ENCODE measurements at places on chromosomes 4 and X.

GRCh38 chrX:133956570-133957340 is 28.6 kb downstream of the GPC3 start:
- H3K36me3 ChIP-seq, result no peaks in the 10 kb centered on the region
- DNase-seq, result no peak
- H3K27ac ChIP-seq, result no peak overlapping the region
- H3K4me3 ChIP-seq, result no peak overlapping the region

DNA sequence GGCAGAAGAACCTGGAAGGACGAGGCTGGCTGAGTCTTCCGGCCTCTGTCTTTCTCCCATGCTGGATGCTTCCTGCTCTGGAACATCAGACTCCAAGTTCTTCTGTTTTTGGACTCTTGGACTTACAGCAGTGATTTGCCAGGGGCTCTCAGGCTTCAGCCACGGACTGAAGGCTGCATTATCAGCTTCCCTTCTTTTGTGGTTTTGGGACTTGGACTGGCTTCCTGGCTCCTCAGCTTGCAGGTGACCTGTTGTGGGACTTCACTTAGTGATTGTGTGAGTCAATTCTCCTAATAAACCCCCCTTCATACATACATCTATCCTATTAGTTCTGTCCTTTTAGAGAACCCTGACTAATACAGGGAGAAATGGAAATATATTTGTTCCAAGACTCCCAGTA is 265.8 kb downstream of the PCDH18 start:
- no peaks in the 10 kb centered on the region for H3K36me3 ChIP-seq
- no peaks in the 10 kb centered on the region for H3K4me1 ChIP-seq
- DNase-seq, result no peak
- no peak overlapping the region for H3K4me3 ChIP-seq

GRCh38 chrX:23365541-23365940 is 30.9 kb downstream of the PTCHD1 start:
- no peaks in the 10 kb centered on the region for H3K27me3 ChIP-seq
- H3K4me3 ChIP-seq, result no peak overlapping the region
- DNase-seq, result no peak
- no peak overlapping the region for H3K27ac ChIP-seq

- H3K27ac ChIP-seq, result no peak overlapping the region
- DNase-seq, result peak; percentile 5
- H3K36me3 ChIP-seq, result peaks cover 2% of the 10 kb centered on the region
- peaks cover 42% of the 10 kb centered on the region for H3K4me1 ChIP-seq
Measured at GRCh38 chr4:30719454-30720020, 632 bp upstream of the PCDH7 start.

DNA sequence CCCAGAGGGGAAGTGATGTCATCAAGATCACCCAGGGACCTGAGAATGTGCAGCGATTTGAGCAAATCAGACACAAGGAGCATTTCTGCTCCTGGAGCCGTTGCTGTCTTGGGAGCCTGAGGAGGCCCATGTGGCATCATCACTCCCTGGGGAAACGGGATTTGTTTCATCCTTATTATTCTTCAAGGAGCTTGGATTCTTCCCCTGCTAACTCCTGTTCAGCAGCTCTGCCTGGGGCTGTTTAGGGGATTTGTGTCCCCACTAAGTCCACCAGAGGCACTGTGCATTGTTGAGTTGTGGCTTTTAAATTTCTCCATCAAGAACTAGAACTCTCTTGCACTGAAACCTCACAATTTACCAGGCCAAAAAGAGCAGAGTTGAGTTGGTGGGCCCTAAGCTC is 104.2 kb upstream of the MSX1 start:
- H3K27ac ChIP-seq, result no peak overlapping the region
- H3K4me3 ChIP-seq, result no peak overlapping the region
- no peaks in the 10 kb centered on the region for H3K36me3 ChIP-seq
- H3K27me3 ChIP-seq, result peaks cover 9% of the 10 kb centered on the region
- H3K4me1 ChIP-seq, result no peaks in the 10 kb centered on the region

DNA sequence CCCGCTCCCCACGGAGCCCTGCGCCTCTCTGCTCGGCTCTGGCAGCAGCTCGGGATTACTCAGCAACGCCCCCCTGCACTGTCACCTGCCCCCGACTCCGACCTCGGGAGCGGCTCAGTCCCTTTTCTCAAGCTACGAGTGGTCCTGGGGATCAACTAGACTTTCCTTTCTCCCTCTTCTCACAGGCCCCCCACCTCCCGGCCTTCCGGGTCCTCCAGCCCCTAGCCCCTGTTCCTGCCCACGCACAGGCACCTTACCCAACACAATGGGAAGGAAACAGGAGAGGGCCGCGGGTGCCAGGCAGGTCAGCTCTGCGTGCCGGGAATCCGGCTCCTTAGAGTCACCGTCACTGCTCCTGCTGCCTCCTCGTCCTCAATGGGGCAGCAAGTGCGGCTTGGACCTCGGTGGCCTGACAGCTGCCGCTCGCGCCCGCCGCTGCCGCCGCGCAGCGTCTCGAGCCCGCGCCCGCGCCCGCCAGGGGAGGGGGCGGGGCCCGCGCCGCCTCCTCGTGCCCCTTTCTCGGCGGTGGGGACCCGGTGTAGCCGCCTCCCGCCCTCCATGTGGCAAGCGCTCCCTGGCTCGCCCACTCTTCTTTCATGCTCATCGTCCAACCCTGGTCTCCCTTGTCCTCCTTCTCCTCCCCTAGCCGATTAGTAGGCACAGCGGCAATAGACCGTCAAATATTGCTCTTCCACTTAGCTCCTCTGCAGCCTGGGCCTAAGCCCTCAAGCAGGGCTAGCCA is at the start of gene RAB9B:
Gene RAB9B (minus strand): TSS at position 455 of the 742 bp plus-strand sequence. CDS start 6,473 bp downstream, outside the sequence.
- no peaks in the 10 kb centered on the region for H3K36me3 ChIP-seq
- peaks cover 5% of the 10 kb centered on the region for H3K4me1 ChIP-seq
- DNase-seq, result peak; percentile 69
- peak within 1 kb of the TSS; percentile 81 for H3K4me3 ChIP-seq

GRCh38 chrX:103276581-103277002 is at the start of gene TCEAL5:
Gene TCEAL5 (minus strand): TSS chrX:103276750. CDS start chrX:103274563, 2,187 bp downstream.
- H3K4me1 ChIP-seq, result peaks cover 8% of the 10 kb centered on the region
- peak within 1 kb of the TSS; percentile 75 for H3K4me3 ChIP-seq

- peak; percentile 55 for DNase-seq
- peaks cover 25% of the 10 kb centered on the region for H3K4me1 ChIP-seq
Measured at GRCh38 chrX:56733459-56734046, 4.5 kb downstream of the NBDY start.

DNA sequence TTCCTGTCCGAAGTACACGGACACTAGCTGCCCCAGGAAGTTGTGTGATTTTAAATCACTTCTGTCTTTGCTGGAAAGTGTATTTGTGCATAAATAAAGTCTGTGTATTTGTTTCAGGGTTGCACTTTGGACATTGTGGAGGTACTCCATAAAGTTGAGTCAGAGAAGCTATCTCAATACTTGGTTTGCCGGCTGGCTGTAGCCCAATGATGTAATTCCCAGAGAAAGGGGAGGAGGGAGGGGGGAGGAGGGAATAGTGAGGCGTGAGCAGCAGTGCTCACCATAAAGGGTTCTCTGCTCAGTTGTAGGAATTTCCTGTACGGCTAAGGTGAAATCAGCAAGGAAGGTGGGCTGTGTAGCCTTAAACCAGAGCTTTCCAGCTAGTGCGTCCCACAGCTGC is 7.5 kb downstream of the APEX2 start:
- H3K4me3 ChIP-seq, result no peak overlapping the region
- H3K27ac ChIP-seq, result no peak overlapping the region
- H3K36me3 ChIP-seq, result peaks cover 31% of the 10 kb centered on the region

DNA sequence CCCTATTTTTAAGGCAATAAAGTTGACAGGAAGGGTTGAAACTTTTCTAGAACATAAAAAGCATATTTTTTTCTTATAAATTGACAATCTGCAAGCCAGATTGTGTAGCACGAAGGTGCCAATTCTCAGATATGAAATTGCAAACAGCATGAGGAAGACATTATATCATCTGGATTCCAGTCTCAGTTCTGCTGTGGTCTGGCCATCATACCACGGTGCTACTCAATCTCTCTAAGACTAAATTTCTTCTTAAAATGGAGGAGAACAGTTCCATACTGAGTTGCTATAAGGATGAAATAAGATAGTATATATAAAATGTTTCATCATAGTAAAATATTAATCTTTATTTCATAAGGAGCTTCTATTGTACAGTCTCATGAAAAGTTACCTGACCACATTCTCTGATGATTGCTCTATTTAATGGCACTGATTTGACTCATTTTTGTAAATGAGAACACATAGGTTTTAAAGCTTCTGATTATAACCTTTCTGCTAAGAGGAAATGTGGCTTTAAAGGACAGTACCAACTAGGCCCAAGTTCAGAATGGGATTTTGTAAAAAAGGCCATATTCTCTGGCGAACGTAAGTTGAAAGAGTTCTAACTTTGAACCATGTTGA is 127.9 kb downstream of the SHROOM3 start:
- no peak for DNase-seq
- no peak overlapping the region for H3K27ac ChIP-seq
- no peaks in the 10 kb centered on the region for H3K36me3 ChIP-seq
- H3K27me3 ChIP-seq, result peaks cover 9% of the 10 kb centered on the region

DNA sequence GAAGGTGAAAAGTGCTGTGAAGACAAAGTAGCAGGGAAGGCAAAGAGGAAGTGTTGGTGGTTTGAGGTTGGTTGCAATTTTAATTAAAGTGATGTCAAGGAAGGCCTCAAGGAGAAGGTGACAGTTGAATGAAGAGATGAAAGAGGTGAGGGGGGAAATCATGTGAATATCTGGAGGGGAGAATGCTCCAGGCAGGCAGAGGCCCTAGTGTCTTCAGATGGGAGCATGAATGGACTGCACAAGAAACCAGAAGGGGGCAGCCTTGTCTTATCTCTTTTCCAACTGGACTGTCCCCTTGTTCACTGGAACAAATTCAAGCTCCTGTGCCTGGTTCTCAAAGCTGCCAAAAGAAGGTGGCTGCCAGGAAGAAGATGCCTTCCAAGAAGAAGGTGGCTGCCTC is 68.4 kb downstream of the MAOB start:
- no peaks in the 10 kb centered on the region for H3K36me3 ChIP-seq
- no peak overlapping the region for H3K4me3 ChIP-seq
- H3K4me1 ChIP-seq, result peaks cover 13% of the 10 kb centered on the region
- no peaks in the 10 kb centered on the region for H3K27me3 ChIP-seq
- no peak overlapping the region for H3K27ac ChIP-seq

- H3K27me3 ChIP-seq, result peaks cover 10% of the 10 kb centered on the region
- no peak overlapping the region for H3K27ac ChIP-seq
- H3K36me3 ChIP-seq, result no peaks in the 10 kb centered on the region
- no peak overlapping the region for H3K4me3 ChIP-seq
Measured at GRCh38 chr4:88866862-88867550, 169.4 kb upstream of the NAP1L5 start.

GRCh38 chr4:134754301-134755019 is 552.9 kb upstream of the PABPC4L start:
- no peaks in the 10 kb centered on the region for H3K4me1 ChIP-seq
- H3K27me3 ChIP-seq, result no peaks in the 10 kb centered on the region
- H3K36me3 ChIP-seq, result no peaks in the 10 kb centered on the region
- H3K27ac ChIP-seq, result no peak overlapping the region
- DNase-seq, result no peak

- no peak overlapping the region for H3K27ac ChIP-seq
- no peak overlapping the region for H3K4me3 ChIP-seq
- H3K27me3 ChIP-seq, result no peaks in the 10 kb centered on the region
Measured at GRCh38 chr4:47852136-47852535, 14.3 kb upstream of the CORIN start.

- H3K4me1 ChIP-seq, result no peaks in the 10 kb centered on the region
- H3K27me3 ChIP-seq, result no peaks in the 10 kb centered on the region
- H3K27ac ChIP-seq, result no peak overlapping the region
- H3K4me3 ChIP-seq, result no peak overlapping the region
Measured at GRCh38 chr4:183808097-183808456, 97.0 kb upstream of the STOX2 start.

- no peak overlapping the region for H3K27ac ChIP-seq
- no peak overlapping the region for H3K4me3 ChIP-seq
- H3K4me1 ChIP-seq, result peaks cover 26% of the 10 kb centered on the region
- DNase-seq, result no peak
Measured at GRCh38 chr4:105455998-105456397, 17.9 kb downstream of the PPA2 start.
